Hematopoietic multipotent progenitor cell treated with erythropoietin and hydrocortisone succinate and interleukin-3 and kit ligand, for 6 days (in vitro differentiated cells): ENCODE measurements at places on chromosomes 13 and 19.

GRCh38 chr19:30631033-30631370 lies 258.8 kb downstream of the ZNF536 start:
- no peak for DNase-seq

DNA sequence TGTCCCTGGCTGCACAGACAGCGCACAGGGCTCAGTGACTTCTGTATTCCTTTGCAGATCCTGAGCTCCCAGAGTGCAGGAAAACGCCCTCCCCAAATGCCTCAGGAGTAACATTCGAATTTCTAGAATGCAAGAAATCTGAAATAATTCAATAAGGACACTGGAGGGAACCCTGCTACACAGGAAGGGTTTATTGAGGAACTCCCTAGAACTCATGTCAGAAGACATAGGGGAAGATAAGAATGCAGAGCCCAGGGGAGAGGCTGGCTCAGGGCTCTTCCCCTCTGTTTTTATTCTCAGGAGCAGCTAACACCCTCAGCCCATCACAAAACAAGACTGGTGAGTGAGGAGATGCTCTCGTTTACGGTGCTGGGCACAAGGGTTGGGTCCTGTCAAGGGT lies 6.8 kb downstream of the LILRA1 start:
- no peak for DNase-seq

DNA sequence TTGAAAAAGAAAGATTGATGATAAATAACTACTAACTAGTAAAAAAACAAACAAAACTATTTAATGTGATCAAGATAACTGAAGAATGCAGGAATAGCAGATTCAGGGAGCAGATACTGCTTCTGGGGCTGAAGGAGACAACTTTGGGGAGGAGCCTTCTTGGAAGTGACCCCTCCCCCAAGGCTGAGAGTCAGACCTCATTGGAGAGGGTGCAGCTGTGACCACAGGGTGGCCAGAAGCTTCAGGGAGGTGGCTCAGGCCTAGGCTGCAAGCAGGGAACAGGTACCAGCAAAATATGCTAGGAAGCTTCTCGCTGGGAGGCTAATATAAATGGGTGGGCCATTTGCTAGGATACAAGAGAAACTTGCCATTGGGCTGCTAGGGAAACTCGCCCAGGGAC lies 149.9 kb downstream of the MYO16 start:
- no peak for DNase-seq

DNA sequence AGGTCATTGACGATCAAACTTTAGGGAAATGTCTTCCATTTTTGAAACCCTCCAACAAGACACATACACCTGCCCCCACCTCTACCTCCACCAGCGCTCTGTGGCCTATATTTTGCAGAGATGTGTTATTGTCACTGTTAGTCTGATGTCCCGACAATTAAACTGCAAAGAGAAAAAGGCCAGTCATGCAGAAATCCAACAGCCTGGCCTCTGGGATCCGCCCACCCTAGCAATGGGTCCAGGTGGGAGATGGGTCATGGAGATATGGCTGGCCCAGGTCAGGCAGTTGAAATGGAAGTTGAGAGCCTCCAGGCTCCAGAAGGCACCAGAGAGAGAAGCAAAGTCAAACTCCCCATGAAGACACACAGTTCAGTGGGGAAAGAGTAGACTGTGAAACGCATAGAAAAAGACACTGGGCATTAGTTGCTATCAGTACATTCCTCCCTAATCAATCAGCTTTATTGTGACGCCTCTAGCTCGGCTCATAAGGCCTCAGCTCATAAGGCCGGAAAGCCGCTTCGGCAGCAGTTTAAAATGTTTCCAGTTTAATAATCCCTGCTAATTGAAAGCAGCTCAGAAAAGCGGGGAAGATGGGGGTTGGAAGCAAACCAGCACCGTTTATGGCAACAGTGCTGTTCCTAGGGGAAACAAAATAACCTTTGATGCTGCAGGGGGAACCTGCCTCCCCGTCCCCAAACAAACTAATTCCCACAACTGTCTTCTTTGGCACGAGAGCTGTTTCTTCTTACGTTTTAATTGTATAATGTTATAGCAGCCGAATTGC lies 239.7 kb upstream of the ZNF507 start:
- DNase-seq: no peak

DNA sequence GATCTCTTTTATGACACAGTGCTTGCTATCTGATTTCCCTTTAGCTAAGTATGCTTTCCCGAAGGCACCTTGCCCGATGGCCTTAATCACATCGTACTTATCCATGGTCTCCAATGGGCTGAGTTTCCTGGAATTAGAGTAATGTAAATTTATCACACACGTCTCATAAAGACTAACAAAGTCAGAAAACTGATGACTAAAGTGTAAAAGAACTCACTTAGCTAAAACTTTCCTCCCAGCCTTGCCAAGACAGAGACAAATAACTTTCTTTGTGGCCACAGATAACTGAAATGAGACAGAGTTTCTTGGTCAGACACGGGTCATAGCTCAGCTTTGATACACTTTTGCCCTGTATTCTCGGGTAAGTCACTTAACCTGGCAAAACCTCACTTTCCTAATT lies 1.5 kb downstream of the NEK5 start:
- DNase-seq: no peak

GRCh38 chr13:56713656-56714055 lies 427.1 kb upstream of the PRR20A start:
- DNase-seq: no peak

DNA sequence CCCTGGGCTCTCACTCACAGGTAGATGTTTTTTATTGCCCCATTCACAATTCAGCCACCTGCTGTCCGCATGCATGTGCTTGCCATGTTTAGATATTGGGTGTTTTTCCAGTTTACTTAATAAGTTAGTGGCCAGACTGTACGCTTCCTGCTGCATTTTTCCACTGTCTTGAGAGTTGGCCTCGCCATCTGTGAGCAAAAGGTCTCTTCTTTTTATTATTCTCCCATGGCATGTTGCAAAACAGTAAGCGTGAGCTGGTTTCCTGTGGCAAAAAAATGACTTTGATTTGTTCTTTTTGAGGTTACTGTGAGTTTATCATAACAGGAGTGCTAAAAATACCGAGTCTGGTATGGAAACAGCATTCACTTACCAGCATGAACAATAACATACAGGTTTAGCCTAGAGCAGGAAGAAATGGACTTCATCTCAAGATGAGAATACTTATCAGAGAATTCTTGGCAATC lies 46.0 kb downstream of the SAE1 start:
- no peak for DNase-seq

- DNase-seq: no peak
Measured at GRCh38 chr19:31908496-31909225, 436.7 kb upstream of the ZNF507 start.

GRCh38 chr13:22193070-22193469 lies 522.2 kb downstream of the FGF9 start:
- DNase-seq: no peak

- DNase-seq: peak; percentile 23
Measured at GRCh38 chr13:48976576-48977285, 1.0 kb downstream of the FNDC3A start.

- DNase-seq: no peak
Measured at GRCh38 chr13:59274958-59275727, 888.6 kb downstream of the DIAPH3 start.

DNA sequence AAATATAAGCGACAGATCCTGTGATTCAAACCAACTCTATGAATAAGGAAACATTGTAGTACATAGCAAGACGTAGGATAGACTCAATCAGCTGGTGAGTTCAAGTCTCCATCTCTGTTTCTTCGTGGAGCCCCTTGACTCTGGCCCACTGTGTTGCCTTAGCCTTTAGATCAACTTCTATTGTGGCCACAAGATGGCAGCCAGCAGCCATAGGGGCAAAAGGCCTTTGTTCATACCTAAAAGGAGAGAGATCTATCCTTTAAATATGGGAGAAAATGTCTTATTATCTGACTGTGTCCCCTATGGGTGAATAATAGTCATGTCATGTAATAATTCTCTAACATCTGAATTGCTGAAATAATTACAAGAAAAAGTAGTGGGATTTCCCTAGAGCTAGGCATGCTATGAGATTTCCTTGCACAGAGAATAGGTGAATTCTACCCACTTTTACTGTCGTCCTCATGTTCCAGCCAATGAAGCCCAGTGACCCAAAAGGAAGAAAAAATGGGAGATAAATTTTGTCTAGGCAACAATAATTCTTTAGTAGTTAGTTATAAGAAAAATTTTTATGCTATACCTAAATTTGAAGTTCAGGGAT lies 129.4 kb downstream of the PCDH20 start:
- DNase-seq: peak; percentile 26

GRCh38 chr13:98978280-98978679 lies 416 bp upstream of the DOCK9 start:
- no peak for DNase-seq

- DNase-seq: peak; percentile 91
Measured at GRCh38 chr13:52809310-52809769, 39.1 kb downstream of the PCDH8 start.

- peak; percentile 74 for DNase-seq
Measured at GRCh38 chr13:28754698-28755545, 36.2 kb upstream of the SLC46A3 start.

DNA sequence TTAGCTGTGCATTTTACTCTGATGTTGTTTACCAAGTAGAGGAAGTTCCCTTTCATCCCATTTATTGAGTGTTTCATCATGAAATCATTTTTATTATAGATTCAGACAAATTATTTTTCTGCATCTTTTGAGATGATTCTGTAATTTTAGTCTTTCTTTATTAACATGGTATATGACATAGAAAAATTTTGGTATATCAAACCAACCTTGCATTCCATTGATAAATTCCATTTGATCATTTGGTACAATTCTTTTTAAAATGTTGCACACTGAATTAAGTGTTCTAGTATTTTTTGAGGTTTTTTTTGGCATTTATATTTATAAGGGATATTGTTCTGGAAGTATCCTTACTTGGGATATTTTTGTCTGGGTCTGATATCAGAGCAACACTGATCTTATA lies 308.4 kb downstream of the DLEU7 start:
- no peak for DNase-seq

DNA sequence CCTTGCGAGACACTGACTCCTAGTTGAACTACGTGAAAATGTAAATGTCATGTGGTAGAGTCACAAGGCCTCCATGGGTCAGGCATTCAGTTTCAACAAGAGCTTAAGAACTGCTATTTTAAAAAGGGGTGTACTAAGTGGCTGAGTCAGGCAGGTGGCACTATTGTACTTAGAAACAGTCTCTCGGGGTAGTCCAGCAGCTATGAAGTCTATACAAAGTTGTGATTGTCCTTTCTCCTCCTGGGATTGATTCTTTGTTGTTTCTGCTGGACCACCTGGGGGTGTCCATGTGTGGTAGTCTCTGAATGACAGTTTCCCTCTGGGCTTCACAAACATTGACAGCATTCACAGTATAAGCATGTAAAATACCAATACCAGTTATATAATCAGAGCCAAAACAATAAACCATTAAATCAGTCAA lies 33.0 kb downstream of the UGGT2 start:
- DNase-seq: peak; percentile 76

DNA sequence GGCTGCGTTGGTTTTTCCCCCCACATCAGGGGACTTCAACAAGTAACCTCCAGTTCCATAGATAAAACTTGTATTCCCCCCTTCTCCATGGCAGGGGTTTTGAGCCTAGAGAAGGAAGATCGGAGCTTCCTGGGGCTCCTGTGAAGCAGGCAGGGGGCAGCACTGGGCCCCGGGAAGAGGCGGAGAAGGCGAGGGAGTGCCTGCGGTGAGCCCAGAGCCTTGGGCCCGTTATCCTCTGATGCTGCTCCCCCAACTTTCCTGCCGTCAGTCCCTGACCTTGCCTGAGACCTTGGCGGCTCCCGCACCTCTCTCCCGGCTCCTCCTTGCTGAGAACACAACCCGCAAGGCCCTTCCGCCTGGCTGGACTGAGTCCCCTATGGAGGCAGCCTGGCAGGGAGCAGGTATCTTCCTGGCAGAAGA lies 2.5 kb downstream of the LIPE start:
- no peak for DNase-seq

DNA sequence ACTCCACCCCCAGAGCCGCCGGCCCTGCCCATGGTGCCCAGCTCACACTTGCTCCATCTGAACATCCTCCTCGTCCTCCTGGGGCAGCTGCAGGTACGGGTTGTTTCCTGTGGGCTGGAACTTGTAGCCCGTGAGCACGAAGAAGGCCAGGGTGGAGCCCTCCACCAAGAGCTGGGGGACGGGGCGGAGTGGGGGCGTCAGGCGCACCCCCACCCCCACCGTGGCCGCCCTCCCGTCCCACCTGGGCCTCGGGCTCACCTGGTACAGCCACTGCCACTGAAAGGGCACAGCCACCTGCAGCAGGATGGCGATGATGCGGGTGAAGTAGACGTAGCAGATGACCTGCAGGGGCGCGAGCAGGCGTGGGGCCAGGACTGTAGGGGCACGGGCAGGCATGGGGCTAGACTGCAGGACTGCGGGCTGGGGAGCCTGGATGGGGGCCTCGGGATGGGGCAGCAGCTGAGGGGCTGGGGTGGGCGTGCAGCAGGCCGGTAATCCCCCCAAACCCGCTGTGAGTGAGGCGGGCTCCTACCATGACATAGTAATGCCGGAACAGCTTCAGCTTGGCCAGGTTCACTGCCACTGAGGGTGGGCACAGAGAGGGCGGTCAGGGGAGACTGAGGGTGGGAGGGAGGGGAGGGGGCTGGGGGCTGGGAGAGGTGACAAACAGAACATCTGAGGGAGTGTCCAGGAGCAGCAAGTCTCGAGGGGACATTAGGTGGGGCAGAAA lies 6.3 kb downstream of the GPR108 start:
- no peak for DNase-seq

DNA sequence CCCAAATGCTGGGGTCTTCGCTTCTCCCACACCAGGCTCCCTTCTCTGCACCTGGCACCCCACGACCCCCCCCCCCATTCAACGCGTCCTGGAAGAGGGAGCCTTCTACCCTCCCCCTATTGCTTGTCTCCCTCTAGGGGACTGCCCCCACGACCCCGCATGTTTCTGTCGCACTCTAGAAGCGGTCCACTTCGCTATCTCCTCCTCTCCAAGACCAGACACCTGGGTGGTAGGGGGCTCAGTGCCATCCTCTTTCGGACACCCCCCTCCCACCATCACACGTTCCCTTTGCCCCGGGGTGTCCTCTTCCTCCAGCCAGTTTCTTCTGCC lies 1.5 kb downstream of the TGFB1 start:
- DNase-seq: no peak

DNA sequence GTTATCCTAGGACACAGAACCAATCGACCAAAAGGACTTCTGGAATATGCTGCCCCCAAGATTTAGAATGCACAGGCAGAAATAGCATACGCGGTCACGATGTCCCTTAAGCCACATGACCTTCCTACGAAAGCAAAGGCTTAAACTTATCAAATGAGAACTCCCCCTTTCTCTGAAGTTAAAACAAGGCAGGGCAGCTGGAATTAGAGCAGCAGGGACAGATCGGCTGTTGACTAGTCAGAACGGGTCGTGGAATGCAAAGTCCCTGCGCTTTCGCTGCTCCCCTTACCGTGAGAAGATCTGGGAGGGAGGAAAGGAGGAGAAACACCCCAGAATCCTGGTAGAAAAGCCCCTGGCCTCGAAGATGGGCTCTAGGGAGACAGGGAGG lies 799 bp upstream of the USPL1 start:
- DNase-seq: peak; percentile 95

- DNase-seq: no peak
Measured at GRCh38 chr13:44426461-44426860, 52.8 kb downstream of the SERP2 start.
